ENCODE measurements at places on chromosomes 13 and 19.

DNA sequence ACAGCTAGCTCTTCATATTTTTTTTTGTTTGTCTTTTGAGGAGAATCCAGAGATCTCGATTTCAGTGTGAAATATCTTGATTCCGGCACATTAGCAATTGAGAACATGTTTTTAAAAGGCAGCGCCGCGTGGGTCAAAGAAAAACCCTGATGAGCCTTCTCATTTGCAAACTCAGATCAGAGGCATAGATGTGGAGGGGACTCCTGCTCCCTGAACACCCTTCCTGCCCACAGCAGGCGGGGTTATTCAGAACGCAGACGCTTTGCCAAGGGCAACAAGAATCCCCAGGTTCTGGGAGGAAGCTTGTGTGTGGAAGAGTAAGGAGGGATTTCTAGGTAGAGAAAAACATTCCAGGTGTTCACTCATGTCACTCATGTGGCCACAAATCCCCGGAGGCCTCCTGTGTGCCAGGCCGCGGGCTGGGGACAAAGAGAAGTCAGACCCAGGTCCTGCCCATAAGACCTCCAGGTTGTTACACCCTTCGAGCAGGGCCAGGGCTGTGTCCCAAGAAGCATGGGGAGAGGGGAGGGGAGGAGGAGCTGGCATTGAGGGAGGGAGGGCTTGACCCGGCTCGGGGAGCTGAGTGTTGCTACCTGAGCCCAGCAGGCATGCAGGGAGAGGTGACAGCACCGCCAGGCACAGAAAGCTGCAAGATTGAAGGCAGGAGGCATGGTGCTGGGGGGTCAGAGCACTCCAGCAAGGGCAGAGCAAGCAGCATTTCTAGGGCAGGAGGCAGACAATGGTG lies 15.9 kb upstream of the IGLON5 start:
- no peak for DNase-seq

DNA sequence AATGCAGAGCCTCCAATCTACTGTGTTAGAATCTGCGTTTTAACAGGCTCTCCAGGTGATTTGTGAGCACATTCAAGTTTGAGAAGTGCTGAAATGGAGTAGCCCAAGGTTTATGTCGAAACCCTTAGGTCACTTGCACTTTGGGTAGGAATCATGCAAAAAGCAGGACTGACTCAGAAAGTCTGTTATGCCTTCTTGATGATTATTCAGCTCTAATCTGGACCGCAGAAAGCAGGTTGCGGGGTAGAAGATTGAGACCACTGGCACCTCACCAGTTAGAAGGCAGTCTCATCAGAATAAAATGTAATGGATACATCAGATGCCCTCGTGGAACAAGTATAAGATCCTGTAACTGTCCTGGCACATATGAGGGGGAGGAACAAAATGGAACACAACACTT lies 326.3 kb downstream of the DCLK1 start:
- DNase-seq, result no peak

- no peak for DNase-seq
Observed at GRCh38 chr13:37412241-37412921, 186.2 kb downstream of the POSTN start.

- DNase-seq, result no peak
Observed at GRCh38 chr13:44557986-44558385, 18.1 kb downstream of the TSC22D1 start.

DNA sequence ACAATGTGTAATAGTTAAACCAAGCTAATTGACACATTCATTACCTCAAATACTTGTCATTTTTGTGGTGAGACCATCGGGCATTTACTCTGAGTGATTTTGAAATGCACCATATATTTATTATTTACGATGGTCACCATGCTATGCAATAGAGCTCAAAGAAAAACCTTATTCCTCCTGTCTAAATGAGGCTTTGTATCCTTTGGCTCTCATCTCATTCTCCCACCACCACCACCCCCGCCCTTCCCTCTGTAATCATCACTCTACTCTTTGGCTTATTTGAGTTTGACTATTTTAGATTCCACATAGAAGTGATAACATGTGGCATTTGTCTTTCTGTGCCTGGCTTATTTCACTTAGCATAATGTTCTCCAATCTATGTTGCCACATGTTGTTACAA lies 124.9 kb downstream of the CYSLTR2 start:
- no peak for DNase-seq

- DNase-seq, result no peak
Observed at GRCh38 chr13:93726173-93726957, 499.8 kb downstream of the GPC6 start.

All from activated CD8-positive, alpha-beta memory T cell treated with anti-CD3 and anti-CD28 coated beads, Interleukin-2, amount 50 U/mL, for 4 hours (primary cell).